ENCODE measurements at places on chromosomes 7 and 10.

DNA sequence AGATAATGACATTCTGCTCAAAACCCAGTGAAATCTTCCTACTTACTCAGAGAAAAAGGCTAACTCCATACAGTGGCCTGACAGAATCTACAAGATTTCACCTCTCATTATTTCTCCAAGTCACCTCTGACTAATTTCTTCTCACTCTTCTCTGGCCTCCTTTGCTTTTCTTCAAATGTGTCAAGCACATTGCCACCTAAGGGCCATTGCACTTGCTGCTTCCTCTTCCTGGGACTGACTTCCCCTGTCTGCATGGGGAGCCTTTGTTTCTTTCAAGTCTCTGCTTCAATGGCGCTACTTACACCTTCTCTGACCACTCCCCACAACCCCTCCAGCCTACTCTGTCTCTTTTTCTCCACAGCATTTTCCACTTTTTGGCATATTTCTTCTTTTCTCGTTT, 36.0 kb downstream of the PRTFDC1 start:
- DNase-seq: no peak

DNA sequence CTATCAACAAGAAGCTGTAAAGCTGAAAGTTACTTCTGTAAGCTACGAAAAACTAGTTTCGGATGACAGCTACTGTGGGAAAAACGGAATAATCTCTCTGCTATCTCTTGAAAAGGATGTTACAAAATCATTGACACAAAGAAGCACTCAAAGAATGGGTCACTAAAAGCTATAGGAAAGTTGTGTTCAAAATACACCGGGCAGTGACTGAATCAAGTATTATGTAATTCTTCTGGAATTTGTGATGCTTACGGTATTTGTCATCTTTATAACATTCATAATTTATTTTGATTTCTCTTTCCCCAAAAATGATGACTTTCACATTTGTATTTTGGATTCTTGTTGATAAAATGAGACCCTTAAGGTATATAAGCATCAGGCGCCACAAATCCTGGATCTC, 112.1 kb upstream of the KLF6 start:
- DNase-seq: no peak

GRCh38 chr7:193481-194251, 1.3 kb downstream of the FAM20C start:
- DNase-seq: no peak

GRCh38 chr10:110664483-110665420, 20.6 kb downstream of the RBM20 start:
- no peak for DNase-seq

DNA sequence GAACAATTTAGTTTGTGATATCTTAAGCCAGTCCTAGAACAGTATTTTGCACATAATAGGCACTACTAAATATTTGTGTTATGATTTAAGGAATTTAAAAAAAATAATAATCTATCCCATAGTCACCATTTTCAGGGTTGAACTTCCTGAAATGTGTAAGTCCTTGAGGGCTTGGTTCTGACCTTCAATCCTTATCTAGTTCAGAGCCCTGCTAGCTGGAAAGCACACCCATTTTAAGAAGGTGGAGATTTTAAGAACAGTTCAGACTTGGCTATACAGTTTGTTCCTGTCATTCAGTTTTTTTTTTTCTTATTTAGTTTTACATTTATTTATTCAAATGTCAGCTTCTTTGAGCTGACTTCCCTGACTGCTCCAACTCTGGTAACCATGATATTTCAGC, 183.4 kb upstream of the MAGI2 start:
- DNase-seq: no peak

DNA sequence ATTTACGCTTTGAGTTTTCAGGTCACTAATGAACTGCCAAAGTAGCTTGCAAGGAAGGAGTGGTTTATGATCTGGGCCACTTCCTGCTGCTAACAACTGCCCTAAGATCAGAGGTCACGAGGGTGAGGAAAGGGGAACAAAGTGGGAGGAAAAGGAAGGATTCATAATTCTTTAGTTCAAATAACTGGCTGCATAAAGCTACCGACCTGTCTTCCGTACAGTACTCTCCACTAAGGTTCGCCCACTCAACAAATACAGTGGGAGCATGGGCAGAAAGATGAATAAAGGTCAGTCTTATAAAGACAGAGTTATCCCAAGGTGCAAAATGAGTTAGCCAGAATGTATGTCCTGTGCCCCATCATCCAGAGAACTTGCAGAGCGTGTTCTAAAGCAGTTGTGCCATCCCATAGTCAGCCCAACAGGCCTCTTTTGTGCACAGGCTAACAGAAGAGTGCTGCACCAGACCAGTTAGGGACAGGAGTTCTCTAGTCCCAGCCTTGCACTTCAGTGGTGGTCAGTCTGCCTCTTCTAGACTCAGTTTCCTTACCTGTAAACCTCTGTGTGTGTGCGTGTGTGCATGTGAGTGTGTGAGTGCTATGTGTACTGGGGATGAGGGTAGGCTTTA, 65.9 kb downstream of the CREB3L2 start:
- DNase-seq: no peak

- DNase-seq: no peak
Observed at GRCh38 chr10:78543031-78543748, 509.5 kb downstream of the RPS24 start.

- no peak for DNase-seq
Observed at GRCh38 chr10:103603382-103603781, 109.9 kb downstream of the NEURL1 start.

- no peak for DNase-seq
Observed at GRCh38 chr10:119348516-119349240, 141.3 kb downstream of the GRK5 start.

DNA sequence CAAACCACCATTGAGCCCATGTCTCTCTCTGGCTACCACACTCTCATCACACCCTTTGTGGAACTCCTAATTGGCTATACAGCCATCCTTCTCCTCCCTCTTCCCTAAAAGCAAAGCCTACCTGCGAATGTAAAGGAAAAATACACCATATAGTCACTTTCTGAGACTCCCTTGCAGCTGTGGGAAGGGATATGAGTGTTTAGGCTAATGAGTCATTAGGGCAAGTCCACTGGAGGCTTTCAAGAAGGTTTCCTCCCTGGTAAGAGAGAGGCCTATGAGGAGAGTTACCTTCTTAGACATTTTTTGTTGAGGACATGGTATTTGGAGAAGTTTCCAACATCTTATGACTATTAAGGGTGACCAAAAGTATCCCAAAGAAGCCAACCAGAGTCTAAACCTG, 4.1 kb upstream of the TMEM243 start:
- DNase-seq: no peak

- no peak for DNase-seq
Observed at GRCh38 chr7:11193888-11194287, 220.2 kb downstream of the PHF14 start.

DNA sequence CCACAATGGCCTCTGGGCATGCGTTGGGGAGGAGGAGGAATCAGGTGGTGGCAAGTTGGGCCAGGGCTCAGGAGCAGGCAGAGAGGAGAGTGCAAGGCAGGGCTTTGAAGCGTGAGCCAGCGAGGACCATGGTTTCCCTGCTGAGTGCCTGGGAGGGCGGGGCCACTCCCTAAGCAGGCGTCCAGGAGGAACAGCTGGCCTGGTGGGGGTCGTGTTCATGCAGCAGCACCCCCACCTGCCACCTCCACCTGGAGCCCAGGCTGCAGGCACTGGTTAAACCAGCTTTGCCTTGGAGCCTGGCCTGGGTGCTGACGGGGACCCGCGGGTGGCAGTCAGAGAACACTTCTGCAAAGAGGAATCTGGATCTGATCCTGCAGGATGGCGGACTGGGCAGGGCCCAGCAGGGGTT, 24.2 kb upstream of the AQP1 start:
- DNase-seq: no peak

Data from CMK (cell line).